ENCODE measurements at places on chromosomes 2 and 18.

DNA sequence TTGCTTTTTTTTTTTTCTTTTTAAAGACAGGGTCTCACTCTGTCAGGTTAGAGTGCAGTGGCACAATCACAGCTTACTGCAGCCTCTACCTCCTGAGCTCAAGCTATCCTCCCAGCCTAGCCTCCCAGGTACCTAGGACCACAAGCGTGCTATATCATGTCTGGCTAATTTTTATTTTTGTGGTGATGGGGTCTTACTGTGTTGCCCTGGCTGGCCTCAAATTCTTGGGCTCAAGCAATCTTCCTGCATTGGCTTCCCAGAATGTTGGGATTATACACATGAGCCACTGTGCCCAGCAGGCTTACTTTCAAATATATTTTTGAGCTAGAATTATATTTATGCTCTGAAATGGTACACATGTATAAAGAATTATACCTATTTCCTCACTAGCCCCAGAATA, 53.4 kb upstream of the GAREM2 start:
- DNase-seq = no peak

DNA sequence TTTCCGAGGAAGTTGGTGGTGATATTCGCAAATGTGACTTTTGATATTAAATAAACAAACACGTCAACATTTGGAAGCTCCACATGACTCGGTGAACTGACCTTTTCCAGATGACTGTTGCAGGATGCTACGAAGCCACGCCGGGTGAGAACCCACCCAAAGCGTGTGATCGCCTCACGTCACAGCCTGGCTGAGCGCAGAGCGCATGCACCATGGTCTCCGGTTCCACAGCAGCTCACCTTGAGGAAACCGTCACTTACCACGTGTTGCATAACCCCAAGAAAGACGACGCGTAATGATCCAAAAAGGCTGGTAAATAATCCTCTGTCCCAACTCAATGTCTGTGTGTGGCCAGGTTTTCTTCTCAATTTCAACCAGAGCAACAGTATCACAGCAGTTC, 64.5 kb upstream of the CTDP1 start:
- no peak for DNase-seq

DNA sequence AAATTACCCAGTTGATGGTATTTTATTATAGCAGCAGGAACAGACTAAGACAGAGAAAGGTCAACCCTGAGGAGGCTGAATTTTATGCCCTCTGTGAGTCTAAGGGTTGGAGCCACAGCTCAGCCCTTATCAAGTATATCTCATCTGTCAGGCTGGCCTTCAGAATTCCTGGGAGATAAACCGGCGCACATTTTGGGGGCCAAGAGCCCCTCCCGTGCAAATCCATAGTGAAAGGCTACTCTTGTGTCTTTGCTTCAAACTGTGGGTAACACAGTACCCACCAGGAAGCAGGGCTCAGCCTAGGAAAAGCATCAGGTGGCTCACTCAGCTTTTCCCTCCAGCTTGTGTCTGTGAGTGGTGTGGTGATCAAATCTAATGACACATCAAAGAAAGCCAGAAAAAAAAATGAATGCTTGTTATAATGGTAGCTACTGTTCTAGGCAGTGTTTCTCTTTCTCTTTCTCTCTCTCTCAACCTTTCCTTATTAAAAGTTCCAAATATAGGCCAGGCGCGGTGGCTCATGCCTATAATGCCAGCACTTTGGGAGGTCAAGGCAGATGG, 25.0 kb upstream of the ASXL2 start:
- no peak for DNase-seq

- DNase-seq = no peak
These were observed 119.1 kb downstream of the PTGR3 start for GRCh38 chr18:75089748-75090327.

DNA sequence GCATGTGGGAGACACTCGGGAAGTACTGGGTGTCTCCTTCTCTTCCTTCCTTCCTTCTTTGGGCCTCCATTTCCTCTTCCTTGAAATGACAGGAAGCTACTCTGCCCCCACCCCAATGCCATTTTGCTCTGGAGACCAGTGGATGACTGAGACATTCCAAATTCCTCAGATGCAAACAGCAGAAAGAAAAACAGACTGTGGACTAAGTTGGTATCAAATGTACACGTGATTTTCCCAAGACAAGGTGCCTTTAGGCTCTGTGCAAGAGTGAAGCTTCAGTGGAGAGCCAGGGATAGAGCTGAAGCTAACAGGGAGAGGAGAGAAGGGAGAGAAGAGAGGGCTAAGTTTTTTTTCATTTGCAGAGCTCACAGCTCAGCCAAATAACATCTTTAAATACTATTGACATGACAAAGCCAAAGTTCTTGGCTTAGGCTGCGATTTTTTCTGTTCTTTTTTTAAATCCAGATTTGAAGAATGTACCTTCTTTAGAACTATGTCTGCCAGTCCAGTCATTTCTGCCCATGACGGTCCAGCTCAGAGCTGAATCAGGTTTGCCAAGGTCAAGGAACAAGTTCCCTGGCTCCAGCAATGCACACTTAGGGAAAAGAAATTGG, 84.5 kb upstream of the LCLAT1 start:
- peak; percentile 62 for DNase-seq

GRCh38 chr2:29519338-29519925, 402.0 kb downstream of the ALK start:
- peak; percentile 74 for DNase-seq

DNA sequence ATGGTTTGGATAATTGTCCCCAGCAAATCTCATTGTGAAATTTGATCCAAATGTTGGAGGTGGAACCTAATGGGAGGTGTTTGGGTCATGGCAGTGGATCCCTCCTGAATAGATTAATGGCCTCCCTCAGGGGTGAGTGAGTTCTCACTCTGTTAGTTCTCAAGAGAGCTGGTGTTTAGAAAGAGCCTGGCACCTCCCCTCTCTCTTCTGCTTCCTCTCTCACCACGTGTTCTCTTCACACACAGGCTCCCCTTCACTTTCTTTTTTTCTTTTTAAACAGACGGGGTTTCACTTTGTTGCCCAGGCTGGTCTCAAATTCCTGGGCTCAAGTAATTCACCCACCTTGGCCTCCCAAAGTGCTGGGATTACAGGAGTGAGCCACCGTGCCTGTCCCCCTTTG, 111.6 kb upstream of the LTBP1 start:
- no peak for DNase-seq

DNA sequence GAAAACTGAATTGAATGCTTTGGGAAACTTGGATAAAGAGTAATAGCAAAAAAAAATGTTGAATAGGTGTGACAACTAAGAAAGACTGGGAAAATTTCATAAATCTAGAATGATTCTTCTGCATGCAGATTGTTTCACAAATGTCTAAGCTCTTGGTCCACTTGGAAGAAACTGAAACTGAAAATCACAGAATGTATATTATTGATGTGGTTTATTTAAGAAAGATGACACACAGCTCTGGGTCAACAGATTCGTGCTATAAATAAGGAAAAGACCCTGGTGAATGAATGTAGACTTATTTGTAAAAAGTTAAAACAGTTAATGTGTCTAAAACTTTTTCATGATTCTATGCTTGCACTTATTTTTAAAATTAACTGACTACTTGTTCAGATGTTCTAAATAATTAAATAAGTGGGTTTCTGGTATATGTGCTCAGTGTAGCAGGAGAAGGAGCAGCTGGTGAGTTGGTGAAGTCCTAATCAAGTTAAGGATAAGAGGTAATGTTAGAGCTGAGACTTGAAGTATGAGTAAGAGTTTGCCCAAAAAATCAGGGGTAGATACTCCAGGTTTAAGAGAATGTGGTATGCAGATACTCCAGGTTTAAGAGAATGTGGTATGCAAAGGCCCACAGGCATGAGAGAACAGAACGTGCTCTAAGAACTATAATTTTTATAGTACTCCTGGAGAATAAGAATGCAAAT, 24.5 kb downstream of the UGP2 start:
- DNase-seq = no peak

GRCh38 chr2:98412751-98413458, 31.8 kb upstream of the INPP4A start:
- peak; percentile 61 for DNase-seq

- no peak for DNase-seq
These were observed 233.1 kb downstream of the TDRD15 start for GRCh38 chr2:21356857-21357255.

GRCh38 chr2:120283649-120284048, 31.0 kb downstream of the RALB start:
- DNase-seq = no peak

DNA sequence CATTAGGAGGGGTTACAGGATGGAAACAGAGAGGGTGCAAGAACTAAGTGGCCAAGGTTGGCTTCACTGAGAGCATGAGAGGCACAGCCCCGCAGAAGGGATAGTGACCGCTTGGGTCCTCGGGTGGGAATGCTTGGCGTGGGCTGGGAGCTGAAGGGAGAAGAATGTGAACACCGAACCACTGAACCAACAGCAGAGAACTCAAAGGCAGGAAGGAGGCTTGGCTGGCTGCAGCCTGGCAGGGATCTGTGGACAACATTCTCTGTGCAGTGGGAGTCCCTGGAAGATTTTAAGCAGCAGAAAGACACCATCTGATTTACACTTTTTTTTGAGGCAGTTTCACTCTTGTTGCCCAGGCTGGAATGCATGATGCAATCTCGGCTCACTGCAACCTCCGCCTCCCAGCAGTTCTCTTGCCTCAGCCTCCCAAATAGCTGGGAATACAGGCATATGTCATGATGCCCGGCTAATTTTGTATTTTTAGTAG, 33.9 kb downstream of the SOWAHC start:
- peak; percentile 79 for DNase-seq

DNA sequence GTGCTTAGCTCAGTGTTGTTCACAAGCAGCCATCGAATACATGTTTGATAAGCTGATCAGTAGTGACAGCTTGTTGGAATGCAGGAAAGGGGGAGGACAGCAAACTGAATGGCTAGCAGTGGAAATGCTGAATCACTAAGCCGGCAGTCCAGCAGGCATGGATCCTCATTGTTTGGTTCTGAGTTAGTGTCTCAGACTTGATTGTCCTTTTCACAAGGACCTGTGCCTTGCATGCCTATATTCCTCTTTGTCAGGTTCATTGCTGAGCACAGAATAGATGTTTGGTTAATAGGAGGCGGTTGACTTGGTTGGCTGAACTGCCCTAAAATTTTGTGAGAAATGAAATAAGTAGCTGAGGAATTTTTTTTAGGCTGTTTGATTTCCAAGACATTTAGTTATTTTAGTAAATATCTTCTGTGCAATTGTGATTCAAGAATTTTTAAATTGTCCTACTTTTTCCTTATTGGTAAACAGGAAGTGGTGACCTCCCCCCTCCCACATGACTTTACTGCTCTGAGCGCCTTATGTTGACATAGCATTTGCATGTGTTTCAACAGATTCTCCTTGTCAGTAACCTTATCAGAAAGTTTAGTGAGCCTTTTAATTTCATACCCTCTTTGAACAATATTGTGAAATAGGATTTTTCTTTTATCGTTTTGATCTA, 21.4 kb upstream of the STON1 start:
- peak; percentile 69 for DNase-seq

- DNase-seq = no peak
These were observed 43.0 kb upstream of the ZNF804A start for GRCh38 chr2:184555352-184555751.

- peak; percentile 37 for DNase-seq
These were observed 94.8 kb upstream of the THOC1 start for GRCh38 chr18:362311-363290.

GRCh38 chr2:200619279-200619678, 33.5 kb downstream of the AOX1 start:
- DNase-seq = no peak

DNA sequence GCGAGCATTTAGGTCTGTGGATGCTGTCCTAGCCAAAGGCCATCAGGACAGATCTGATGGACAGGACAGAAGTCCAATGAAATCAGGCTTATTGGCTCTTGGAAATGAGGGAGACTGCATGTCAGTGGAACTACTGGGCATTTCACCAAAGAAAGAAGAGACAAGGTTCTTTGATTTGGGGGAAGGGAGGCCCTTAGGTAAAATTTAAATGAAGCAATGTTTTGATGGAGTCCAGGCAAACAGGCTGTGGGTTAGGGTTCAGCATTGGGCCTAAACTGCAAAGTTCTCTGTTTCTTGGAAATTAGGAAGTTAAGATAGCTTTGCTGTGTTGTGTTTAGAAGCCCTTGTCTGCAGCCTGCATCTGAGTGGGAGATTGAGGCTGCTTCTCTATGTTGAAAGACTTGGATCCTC, 31.6 kb upstream of the RNF149 start:
- DNase-seq = no peak

- DNase-seq = no peak
These were observed 17.3 kb downstream of the PCARE start for GRCh38 chr2:29057006-29057405.

GRCh38 chr2:105768961-105769452, 24.3 kb downstream of the NCK2 start:
- DNase-seq = no peak

GRCh38 chr2:222915092-222915957, 54.5 kb downstream of the ACSL3 start:
- peak; percentile 16 for DNase-seq

DNA sequence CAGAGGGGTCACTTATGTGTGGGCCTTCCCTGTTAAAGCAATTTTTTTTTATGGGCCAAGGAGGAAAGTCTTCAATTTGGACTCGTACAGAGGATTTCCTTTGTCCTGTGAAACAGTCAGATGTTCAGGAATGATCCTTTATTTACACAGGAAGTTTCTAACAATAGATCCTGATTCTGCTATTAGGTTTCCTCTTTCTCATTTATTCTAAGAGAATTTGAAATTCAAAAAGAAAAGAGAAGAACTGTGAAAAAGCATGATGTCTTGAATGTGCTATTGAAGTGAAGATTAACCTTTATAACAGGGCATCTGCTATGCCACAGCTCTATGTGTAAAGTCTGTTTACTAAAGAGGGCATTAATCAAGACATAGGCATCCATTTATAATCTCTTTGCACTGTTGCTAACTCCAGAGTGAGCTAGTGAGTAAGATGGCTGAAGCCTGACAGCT, 105.3 kb upstream of the FAM98A start:
- DNase-seq = no peak

- DNase-seq = no peak
These were observed 15.8 kb upstream of the IL1RL1 start for GRCh38 chr2:102295566-102295965.

GRCh38 chr2:176560296-176560695, 291.1 kb downstream of the MTX2 start:
- peak; percentile 58 for DNase-seq

DNA sequence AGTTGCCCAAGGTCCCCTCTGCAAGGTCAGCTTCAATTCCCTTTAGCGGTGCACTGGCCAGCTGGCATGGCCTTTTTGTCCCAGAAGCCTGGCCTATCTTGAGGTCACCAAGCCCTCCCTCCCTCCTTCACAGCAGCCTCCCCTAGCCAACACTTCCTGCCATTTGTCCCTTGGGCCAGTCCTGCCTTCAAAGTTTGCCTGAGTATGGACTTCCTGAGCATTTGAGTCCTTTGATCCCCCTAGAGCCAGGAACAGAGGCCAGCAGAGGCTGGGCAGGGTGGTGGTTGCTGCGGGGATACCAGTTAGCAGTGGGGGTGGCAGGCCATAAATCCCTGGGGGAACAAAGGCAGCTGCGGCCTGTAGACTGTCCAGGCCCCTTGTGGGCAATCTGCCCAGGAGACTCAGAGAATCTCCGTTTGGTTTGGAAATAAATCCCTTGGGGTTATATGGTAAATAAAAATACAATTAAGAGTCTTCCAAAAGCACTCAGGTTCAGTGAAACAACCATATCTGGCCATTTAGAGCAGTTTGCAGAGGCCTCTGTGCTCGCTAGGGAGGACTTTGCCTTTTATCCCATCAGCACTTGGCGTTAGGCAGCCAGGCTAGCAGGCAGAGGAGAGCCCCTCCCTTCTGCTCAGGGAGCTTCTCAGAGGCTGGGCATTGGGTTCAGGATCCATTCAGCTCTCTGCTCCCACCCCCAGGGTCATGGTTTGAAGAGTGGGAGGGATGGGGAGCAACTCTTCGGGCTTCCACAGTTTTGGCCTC, 3.1 kb upstream of the HES6 start:
- no peak for DNase-seq

Data from GM03348 (cell line).